Caco-2 (cell line): ENCODE measurements at places on chromosomes 11 and 22. TPM values are rescaled to one million over a fixed set of nuclear protein-coding genes. Genes with fewer than 3 reads are reported as not detected.

The CARNS1 gene
- 0.09 and 0.28 TPM in 2 replicates for total RNA-seq

The OR2AT4 gene
- not detected in 2 replicates for total RNA-seq

DNA sequence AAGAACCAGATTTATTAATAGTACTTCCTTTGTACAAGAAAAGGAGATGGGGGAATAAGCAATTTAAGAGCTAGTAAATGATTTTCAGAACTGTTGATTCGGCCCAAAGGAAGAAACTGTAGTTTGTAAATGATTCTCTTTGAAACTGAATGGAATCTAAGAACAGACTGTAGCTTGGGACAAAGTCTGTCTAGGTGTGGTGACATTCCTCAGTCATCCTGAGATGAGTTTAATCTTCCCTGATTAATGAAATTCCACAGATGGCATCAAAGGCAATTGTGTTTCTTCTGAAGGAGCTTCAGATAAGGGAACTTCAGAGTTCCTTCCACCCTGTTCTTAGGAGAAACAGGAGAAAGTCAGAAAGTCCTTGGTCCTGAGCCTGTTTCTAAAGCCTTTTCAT lies 2095.9 kb downstream of the LRRC4C start:
- peak; percentile 48 for DNase-seq

GRCh38 chr11:115257678-115258077 lies 246.5 kb downstream of the CADM1 start:
- DNase-seq, result no peak

GRCh38 chr11:122933416-122933815 lies 48.2 kb downstream of the BSX start:
- no peak for DNase-seq

GRCh38 chr22:28810821-28811491 lies 10.6 kb upstream of the XBP1 start:
- DNase-seq, result no peak
